ENCODE measurements at places on chromosomes 13 and 19.
A peak's percentile ranks its signal among the peaks of the same experiment; 100 is the strongest.

- no peak for DNase-seq
Observed at GRCh38 chr13:48949566-48950500, 25.9 kb upstream of the FNDC3A start.

GRCh38 chr13:83024232-83024631 lies 858.0 kb downstream of the SLITRK1 start:
- no peak for DNase-seq

GRCh38 chr13:51213173-51213728 lies 8.9 kb upstream of the FAM124A start:
- no peak for DNase-seq

- no peak for DNase-seq
Observed at GRCh38 chr19:41792513-41793413, 3.6 kb upstream of the CEACAM3 start.

- no peak for DNase-seq
Observed at GRCh38 chr19:49802836-49803528, 10.1 kb downstream of the FUZ start.

DNA sequence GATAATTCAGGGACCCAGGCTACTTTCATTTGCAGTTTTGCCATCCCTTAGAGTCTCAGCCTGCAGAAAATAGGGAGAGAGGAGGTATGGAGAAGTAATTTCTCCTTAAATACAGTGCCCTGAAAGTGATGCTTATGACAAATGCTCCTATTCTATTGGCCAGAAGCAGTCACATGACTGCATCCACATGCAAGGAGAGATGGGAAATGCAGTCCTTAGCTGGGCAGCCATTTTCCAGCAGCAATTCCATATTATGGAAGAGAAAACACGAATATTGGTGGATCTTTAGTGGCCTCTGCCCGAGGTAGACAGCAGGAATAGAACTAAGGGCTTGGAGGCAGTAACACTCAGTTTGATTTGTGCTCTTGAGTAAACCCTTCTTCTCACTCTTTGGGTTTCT lies 39.4 kb downstream of the VAV1 start:
- no peak for DNase-seq

- no peak for DNase-seq
Observed at GRCh38 chr13:94168783-94169453, 310.6 kb downstream of the DCT start.

- no peak for DNase-seq
Observed at GRCh38 chr19:11168568-11168967, 13.0 kb upstream of the SPC24 start.

- DNase-seq: no peak
Observed at GRCh38 chr13:77412860-77413259, 86.0 kb upstream of the MYCBP2 start.

DNA sequence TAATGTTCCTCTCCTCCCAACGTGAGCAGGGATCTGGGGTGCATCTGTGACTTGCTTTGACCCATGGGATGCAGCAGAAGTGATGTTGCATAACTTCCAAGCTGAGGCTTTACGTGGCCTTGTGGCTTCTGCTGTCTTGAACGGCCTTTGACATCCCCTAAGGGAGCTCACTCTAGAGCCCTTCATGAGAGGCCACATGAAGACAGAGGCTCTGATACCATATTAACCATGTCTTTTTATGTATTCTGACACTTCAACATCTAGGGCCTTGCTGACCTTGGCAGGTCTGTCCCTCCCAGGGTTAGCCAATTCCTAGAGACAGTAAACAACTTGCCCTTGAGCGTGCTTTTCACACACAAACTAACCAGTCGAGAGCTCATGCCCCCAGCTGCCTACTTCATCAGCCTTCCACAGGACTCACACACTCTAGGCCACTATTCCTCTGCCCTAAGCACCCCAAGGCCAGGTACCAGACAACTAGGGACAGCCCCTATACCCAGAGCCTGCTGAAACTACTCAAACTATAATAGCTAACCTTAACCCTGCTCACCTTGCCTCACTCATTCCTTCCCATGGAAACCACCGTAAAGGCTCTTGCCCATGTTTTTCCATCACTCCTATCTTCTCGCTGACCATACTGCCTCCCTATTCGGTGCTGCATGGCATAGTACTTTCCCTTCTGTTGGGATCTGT lies 45.4 kb downstream of the CCDC70 start:
- no peak for DNase-seq

- DNase-seq: no peak
Observed at GRCh38 chr19:36225219-36225892, 10.4 kb downstream of the ZNF146 start.

- DNase-seq: no peak
Observed at GRCh38 chr19:47658431-47659348, 49.8 kb downstream of the BICRA start.

DNA sequence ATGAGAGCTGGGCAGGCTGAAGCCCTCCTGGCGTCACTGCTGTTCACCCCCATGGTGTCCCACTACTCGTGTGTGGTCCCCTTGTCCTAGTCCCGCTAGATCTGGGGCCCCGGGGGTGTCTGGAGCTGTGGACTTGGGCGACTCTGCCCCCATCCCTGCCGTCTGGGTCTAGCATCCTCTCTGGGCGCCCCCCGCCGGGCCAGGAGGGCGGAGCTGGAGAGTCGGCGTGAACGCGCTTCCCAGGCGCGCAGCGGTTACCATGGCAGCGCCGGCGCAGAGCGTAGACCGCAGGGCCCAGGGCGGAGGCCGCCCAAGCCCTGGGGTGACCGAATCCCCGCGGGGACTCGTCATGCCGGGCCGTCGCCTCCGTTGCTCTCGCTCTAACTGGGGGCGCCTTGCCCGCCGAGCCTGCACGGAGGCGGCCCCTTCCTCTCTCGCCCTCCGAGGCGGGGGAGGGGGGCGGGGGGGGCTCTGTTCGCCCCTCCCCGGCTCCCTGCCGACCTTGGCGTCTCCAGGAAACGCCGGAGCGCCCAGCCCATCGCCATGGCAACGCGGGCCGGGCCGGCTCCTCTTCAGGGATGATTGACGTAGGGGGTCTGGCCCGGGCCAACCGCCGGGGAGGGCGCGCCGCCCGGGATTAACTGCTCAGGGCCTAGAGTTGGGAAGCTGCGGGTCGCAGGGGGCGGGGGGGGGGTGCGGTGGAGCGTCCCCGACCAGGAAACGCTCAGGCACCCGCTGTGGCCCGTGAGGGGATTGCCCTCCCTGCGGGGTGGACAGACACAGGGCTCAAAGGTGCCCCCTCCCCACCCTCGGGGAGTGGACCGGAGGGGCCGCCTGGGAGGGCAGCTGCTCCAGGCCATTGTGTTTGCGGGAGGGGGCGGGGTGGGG lies 8.9 kb downstream of the ISYNA1 start:
- peak; percentile 85 for DNase-seq

- DNase-seq: no peak
Observed at GRCh38 chr13:71021825-71022422, 845.1 kb downstream of the DACH1 start.

GRCh38 chr13:112712451-112713207 lies 22.8 kb downstream of the ATP11A start:
- no peak for DNase-seq

- peak; percentile 17 for DNase-seq
Observed at GRCh38 chr19:2015608-2015950, at the start of gene BTBD2. Gene BTBD2 (minus strand): TSS chr19:2015714. CDS start chr19:2015703, 11 bp downstream.

DNA sequence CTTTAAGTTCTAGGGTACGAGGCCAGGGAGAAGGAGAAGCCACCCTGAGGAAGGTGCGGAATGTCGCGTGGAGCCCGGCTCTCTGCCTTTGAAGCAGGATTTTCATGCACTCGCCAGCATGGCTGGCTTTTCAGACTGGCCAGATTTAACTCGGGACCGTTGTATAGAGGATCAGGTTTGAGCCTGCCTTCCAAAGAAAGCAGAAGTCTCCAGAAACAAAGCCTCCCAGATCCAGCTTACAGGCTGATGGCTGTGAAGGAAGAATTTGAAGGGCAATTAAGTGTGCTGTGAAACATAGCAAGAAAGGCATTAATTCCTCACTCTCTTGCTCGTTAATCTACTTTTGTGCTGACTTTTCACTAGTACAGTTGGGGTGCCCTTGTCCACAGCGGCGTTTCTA lies 140.2 kb downstream of the SOX1 start:
- DNase-seq: no peak

DNA sequence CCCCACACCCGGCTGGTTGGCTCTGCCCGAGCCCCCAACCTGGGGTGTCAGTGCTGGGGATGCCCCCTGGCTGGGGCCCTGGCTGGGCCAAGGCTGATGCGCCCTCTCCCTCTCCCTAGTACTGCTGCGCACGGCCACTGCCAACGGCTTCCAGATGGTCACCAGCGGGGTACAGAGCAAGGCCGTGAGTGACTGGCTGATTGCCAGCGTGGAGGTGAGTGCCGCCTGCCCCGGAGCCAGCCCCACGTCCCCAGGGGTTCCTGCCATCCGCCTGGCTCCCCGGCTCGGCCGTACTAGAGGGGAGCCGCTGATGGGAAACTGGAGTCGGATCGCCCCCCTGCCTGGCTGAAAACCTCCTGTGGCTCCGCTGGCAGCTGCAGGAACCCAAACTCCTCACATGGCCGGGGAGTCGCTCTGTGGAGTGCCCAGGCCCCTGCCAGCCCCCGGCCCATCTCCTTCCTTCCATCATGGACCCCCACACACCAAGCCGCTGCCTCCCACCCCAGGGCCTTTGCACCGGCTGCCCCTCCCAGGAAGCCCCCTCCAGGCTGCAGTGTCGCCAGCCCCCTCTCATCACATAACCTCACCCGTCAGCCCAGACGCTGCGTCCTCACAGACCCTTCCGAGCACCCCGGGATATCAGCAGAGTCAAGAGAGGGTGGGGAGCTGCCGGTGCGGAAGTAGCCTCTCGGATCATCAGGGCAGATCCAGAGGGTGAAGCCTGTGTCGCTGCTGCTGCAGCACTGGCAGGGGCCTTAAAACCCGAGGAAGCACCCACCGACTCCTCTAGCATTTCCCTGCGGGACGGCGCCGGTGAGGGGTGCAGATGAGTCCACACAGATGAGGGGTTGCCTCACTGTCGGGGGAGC lies 10.6 kb downstream of the NCLN start:
- DNase-seq: no peak

DNA sequence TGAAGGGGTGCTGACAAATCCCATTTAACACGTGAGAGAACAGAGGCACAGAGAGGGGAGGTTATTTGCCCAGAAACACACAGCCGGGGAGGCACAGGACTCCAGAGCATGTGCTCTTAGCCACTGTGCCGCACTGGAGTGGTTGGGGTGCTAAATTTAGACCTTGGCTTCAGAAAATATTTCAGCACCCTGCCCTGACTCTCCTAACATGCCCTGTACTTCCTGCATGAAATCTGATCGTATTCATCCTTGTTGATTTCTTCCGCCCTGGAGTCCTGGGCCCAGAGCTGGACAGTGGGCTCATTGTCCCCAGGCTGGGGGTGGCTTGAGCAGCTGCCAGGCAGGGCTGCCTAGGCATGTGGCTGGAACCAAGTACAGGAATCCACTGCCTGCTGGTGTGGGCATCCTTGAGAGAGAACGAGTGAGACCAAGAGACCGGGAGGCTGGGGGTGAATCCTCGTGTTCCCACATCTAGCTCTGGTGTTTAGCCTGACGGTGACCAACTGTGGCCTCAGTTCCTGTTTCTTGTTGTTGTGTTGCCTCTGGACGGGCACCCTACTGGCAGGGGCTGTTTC lies 5.3 kb downstream of the SLC27A1 start:
- DNase-seq: no peak

- no peak for DNase-seq
Observed at GRCh38 chr19:2495651-2496316, 19.9 kb downstream of the GADD45B start.

Data from NCI-H2107 (cell line).